Kidney (tissue), 22 donors: ENCODE measurements at places on chromosomes 4 and X.

DNA sequence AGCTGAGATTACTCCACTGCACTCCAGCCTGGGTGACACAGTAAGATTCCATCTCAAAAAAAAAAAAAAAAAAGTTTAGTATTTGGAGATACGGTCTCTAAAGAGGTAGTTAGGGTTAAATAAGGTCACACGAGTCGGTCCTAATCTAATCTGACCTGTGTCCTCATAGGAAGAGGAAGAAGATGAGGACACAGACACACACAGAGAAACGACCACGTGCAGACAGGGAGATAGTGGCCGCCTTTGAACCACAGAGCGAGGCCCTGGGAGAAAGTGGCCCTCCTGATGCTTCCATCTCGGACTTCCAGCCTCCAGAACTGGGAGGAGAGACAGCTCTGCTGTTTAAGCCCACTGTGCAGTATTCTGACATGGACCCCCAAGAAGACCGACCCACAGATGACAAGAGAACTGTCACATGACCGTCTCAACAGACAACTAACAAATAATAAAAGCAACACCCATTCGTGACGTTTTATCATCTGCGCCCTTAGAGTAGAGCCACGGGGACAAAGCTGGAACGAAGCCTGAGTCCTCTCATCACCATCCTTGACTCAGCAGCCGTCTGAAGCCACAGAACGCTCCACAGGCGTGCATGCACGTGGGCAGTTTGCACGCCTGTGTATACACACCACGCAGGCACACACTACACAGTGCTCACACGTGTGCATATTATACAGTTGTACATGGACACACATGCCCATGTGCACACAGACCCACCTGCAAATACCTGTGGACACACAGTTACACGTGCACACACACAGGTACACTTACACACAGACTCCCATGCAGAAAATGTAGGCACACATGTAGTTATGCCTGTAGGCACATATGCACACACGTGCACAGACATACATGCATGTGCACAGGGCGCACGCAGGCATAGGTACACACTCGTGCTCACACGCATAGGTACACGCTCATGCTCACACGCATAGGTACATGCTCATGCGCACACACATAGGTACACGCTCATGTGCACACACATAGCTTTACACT is 51.7 kb downstream of the FAM53A start:
- H3K4me3 ChIP-seq = no peak overlapping the region
- no peak for DNase-seq
- H3K36me3 ChIP-seq = no peaks in the 10 kb centered on the region
- no peak overlapping the region for H3K27ac ChIP-seq

GRCh38 chr4:106258145-106259045 is 57.6 kb downstream of the TBCK start:
- no peaks in the 10 kb centered on the region for H3K36me3 ChIP-seq
- H3K4me3 ChIP-seq = no peak overlapping the region
- no peaks in the 10 kb centered on the region for H3K27me3 ChIP-seq
- H3K4me1 ChIP-seq = no peaks in the 10 kb centered on the region

DNA sequence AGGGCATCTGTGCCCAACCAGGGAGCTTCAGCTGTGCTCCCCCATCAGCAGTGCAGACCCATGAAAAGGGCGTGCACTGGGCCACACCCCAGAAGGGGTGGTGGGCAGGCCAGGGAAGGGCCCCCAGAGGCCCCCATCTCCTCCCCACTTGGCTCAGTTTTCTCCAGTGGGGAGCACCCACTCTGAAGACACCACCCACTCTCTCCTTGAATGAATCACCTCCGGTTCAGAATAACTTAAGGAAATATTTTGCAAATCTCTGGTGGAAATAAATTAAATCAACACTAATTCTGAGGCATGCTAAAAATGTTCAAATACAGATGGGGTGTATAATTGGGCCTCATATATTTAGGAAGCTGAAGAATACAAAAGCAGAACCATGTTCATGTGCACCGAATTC is 41.3 kb upstream of the PPP2R2C start:
- no peak overlapping the region for H3K27ac ChIP-seq
- no peaks in the 10 kb centered on the region for H3K36me3 ChIP-seq
- no peak for DNase-seq
- no peaks in the 10 kb centered on the region for H3K27me3 ChIP-seq
- no peaks in the 10 kb centered on the region for H3K4me1 ChIP-seq

GRCh38 chrX:2701600-2701999 is 10.5 kb downstream of the CD99 start:
- no peak overlapping the region for H3K4me3 ChIP-seq
- H3K27ac ChIP-seq = no peak overlapping the region
- DNase-seq = peak; percentile 8
- H3K27me3 ChIP-seq = no peaks in the 10 kb centered on the region

DNA sequence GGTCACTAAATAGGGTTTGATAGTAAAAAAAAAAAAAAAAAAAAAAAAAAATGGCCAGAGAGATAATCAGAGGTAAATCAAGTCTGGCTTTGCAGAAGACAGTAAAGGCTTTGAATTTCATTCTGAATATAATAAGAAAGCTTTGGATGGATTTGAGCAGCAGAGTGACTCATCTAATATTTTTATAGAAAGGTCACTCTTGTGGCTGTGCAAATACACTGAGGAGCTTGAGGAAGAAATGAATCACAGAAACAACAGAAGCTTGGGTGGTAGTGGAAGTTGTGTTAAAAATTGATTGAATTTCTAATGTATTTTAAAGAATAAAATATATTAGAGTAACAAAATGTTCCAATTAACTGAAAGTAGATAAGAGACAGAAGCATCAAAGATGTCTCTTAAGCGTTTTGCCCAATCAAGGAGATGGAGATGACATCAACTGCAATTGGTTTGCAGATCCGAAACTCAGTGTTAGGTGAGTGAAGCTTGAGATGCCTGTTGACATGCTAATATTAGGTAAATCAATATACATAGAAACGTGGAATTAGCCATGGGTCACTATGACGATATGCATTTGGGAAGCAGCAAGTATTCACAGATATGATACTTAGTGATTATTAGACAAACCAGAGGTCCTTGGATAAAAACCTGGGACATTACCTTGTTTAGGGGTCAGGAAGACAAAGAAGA is 280.5 kb downstream of the GPM6A start:
- no peaks in the 10 kb centered on the region for H3K4me1 ChIP-seq
- no peak overlapping the region for H3K4me3 ChIP-seq
- no peaks in the 10 kb centered on the region for H3K36me3 ChIP-seq
- H3K27ac ChIP-seq = no peak overlapping the region
- no peak for DNase-seq
- H3K27me3 ChIP-seq = no peaks in the 10 kb centered on the region

DNA sequence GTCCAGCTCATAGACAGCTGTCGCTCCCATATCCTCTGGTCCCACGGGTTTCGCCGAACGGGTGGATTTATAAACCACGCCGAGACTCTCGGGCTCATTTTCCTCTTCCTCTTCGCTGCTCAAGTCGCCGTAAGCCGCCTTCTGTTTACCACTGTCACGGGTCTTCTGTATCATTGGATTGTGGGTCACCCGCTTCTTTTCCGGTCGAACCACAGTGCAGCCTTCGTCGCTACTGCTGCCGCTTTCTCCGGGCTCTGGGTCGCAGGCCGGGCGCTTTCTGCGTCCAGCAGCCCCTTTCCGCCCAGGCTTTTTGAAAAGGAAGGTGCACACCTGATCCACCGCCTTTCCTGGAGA is 311 bp downstream of the RNF113A start:
- no peaks in the 10 kb centered on the region for H3K36me3 ChIP-seq
- no peak for DNase-seq
- no peaks in the 10 kb centered on the region for H3K4me1 ChIP-seq
- H3K4me3 ChIP-seq = peak overlapping the region; percentile 93
- peak overlapping the region; percentile 92 for H3K27ac ChIP-seq

DNA sequence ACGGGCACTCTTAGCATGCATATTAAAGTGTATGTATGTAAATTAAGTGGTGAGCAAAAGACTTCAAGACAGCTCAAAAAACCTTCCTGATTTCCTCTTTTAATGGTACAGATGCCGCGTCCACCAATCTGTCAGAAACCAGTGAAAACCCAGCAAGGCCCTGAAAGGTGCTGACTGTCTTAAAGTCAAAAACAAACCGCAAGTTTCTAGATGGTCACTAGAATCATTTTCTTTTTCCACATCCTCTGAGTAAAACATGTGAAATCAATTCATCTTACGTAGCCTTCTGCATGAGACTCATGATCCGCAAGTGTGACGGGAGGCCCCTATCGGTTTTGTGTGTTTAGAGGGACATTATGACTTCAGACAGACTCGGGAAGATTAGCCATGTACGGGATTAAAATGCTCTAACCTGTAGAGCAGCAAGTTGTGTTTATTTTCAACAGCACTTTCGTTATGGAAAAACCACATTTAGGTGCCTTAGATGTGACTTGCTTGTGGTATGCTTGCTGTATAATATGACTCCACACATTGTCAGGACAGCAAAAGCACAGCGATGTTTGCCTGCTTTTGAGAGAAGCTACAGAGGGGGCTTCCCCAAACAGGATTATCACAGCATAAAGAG is 88.2 kb upstream of the STS start:
- no peaks in the 10 kb centered on the region for H3K36me3 ChIP-seq
- no peak overlapping the region for H3K27ac ChIP-seq
- DNase-seq = no peak
- H3K4me1 ChIP-seq = no peaks in the 10 kb centered on the region
- H3K4me3 ChIP-seq = no peak overlapping the region

- peaks cover 3% of the 10 kb centered on the region for H3K27me3 ChIP-seq
- no peak overlapping the region for H3K4me3 ChIP-seq
- H3K27ac ChIP-seq = no peak overlapping the region
- no peaks in the 10 kb centered on the region for H3K4me1 ChIP-seq
- H3K36me3 ChIP-seq = no peaks in the 10 kb centered on the region
These were observed 212.6 kb upstream of the AGTR2 start for GRCh38 chrX:115957862-115958490.

DNA sequence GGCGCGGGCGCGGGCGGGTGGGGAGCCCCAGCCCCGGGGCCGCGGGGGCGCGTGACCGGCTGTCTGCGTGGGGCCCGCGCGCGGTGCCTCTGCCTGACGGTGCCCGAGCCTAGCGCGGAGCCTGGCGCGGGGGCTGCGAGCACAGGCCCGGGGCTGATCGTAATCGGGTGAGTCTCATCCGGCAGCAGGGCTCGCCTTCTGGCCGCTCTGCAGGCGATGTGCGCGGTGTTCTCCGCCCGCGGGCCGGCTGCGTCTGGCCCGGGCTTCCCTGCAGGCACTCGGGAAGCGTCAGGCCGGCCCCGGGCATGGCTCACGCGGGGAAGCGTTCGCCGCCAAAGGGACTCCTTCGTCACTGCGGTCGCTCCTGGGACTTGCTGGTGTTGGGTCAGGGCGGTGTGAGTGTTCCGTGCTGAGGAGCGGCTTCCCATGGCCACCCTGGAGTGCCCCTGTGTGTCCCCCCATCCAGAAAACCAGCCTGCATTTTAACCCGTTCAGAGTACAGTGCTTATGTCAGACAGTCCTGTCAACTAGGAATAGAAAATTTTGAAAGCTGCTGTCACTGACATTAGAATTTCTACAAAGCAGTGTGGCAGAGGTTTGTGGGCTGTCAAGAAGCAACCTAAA is 40.6 kb downstream of the FAM149A start:
- H3K4me3 ChIP-seq = peak overlapping the region; percentile 78
- peaks cover 17% of the 10 kb centered on the region for H3K4me1 ChIP-seq
- H3K27ac ChIP-seq = peak overlapping the region; percentile 92
- no peaks in the 10 kb centered on the region for H3K27me3 ChIP-seq

DNA sequence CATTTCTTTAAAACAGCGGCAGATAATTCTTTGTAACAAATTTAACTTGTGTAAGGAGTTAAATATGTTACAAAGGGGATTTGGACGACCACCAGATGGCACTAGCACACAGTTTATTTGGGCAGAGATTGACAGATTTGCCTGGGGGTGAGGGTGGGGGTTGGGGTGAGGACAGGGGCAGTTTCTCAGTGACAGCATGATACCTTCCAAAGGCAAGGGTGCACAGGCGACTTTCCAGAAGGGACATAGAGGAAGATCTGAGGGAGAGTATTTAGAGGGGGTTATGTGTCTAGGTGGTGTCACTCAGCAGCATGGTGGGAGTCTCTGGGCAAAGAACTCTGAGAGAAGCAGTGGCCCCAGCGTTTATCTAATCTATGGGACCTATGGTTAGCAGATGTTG is 9.6 kb upstream of the TMA16 start:
- no peaks in the 10 kb centered on the region for H3K27me3 ChIP-seq
- H3K4me3 ChIP-seq = no peak overlapping the region
- H3K36me3 ChIP-seq = no peaks in the 10 kb centered on the region

DNA sequence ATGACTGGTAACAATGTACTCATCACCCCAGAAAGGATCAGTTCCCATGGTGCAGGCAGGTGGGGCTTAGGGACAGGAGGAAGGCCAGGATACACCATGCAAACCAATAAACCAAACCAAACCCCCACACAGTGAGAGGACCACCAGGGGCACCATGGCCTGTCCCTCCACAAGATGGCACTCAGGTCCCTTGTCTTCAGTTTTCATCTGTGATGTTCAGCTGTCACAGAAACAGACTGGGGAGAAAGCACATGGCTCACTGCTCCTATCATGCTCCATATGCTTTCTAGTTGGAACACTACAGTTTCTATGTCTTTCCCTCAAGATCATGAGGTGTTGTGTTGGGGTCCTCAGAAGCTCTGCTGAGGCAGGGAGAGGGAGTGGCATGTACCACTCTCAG is 10.1 kb downstream of the HS3ST1 start:
- H3K27me3 ChIP-seq = no peaks in the 10 kb centered on the region
- DNase-seq = no peak
- no peak overlapping the region for H3K4me3 ChIP-seq
- H3K27ac ChIP-seq = no peak overlapping the region
- H3K4me1 ChIP-seq = no peaks in the 10 kb centered on the region
- no peaks in the 10 kb centered on the region for H3K36me3 ChIP-seq

- H3K36me3 ChIP-seq = no peaks in the 10 kb centered on the region
- H3K4me3 ChIP-seq = no peak overlapping the region
- peak; percentile 43 for DNase-seq
- no peaks in the 10 kb centered on the region for H3K27me3 ChIP-seq
- no peak overlapping the region for H3K27ac ChIP-seq
These were observed 196.9 kb downstream of the NSUN7 start for GRCh38 chr4:40946652-40947051.

DNA sequence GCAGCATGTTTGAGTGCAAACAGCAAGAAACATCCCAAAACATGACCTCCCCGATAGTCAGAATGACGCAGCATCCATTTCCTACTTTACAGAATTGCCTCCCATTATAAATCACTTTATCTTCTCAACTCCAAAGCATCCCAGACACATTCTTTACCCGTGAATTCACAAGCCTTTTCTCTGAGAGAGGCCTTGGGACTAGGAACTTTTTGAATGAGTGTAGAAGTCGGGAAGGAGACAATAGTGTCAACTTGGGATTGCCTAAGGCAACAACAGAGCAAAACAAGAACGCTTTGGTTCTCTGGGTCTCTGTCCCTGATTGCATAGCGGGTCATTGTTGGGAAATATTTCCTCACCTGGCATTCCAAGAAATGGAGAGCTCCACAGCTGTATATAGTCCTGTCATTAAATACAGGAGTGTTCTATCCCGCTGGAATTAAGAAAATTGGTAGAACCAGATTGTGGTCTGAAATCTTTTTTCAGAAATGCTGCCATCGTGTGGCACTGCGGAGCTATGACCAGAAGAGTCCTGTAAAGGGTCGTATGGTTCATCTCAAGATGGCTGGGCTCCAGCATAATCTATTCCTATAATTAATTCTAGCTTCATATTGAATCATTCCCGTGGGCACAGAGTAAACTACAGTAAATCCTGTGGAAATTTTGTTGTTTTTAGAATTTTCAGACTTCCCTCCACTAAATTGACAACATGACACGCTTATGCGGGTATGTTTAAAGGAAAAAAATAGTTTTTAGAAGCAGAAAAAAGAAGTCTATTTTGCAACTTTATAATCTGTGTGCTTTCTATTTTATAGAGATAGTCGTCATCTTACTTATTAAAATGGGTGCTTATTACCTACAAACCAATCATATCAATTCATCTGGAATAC is 2.0 kb upstream of the SPP1 start:
- H3K27ac ChIP-seq = no peak overlapping the region
- peaks cover 18% of the 10 kb centered on the region for H3K4me1 ChIP-seq
- H3K36me3 ChIP-seq = no peaks in the 10 kb centered on the region
- H3K4me3 ChIP-seq = peak overlapping the region; percentile 7
- H3K27me3 ChIP-seq = peaks cover 5% of the 10 kb centered on the region
- no peak for DNase-seq
